ENCODE measurements at places on chromosomes 1 and 21.

DNA sequence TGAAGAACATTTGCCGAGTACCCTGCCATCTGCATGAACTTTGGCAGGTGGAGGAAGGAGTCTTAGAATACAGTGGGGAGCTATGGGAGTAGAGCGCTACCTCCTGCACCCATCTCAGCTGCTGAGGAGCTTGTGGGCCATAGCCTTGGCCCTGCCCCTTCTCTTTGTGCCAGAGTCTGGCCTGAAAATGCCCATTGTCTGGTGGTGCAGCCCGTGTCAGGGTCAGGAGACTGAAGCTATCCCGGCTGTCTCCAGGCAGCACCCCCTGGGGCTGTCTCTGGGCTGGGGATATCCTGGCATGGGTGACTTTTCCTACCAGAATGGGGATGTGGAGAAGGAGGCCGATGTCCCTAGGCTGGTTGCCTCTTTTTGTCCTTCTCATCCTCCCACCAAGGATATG lies 7.3 kb downstream of the IPO13 start:
- no peak for DNase-seq

DNA sequence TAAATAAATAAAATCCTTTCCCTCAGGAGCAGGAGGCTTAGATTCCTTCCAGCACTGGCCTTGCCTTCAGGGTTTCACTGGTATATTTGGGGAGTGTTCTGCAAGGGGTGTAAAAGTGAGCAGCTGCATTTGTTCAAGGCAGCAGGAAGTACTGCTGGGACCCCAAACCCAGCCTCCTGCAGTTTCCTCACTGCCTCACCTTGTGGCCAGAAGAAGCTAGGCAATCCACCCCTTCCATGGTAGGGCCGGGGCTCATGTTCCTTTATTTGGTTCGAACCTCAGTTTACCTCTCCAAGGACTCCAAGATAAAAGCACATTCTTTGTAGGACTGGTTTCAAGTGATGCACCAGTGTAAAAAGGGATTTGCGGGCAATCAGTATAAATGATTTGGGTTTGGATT lies 21.0 kb upstream of the CFAP126 start:
- no peak for DNase-seq

- DNase-seq = no peak
Observed at GRCh38 chr1:216014086-216014485, 409.2 kb downstream of the USH2A start.

- no peak for DNase-seq
Observed at GRCh38 chr1:39733161-39733560, 5.5 kb upstream of the PPIE start.

DNA sequence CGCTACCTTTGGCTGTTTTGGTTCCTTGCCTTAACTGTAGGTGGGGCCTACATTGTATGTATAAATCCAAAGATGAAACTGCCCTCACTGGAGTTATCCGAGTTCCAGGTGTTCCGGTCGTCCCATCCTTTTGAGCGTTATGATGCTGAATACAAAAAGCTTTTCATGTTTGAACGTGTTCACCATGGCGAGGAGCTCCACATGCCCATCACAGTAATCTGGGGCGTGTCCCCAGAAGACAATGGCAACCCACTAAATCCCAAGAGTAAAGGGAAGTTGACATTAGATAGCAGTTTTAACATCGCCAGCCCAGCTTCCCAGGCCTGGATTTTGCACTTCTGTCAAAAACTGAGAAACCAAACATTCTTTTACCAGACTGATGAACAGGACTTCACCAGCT lies 139.5 kb downstream of the TLR5 start:
- no peak for DNase-seq

GRCh38 chr1:247358920-247359319 lies 27.3 kb upstream of the ZNF496 start:
- no peak for DNase-seq

DNA sequence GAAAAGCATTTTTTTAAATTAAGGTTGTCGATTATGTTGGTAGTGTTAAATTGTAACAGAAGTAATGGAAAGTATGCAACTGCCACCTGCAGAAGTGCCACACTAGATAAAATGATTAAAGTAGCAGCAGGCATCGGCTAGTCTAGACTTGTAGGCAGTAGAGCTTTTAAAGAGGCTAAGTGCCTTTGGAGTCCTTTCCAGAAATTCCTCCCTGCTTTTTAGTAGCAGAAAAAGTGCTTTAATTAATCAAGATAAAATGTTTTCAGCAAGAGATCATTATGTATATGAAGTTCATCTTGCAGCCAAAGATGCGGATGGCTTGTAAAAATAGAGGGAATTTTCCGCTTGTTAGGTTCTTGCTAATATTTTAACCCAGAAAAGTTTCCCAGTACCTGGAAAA lies 87.1 kb upstream of the LRRC8D start:
- DNase-seq = no peak

- no peak for DNase-seq
Observed at GRCh38 chr1:94535879-94536278, 5.7 kb downstream of the F3 start.

DNA sequence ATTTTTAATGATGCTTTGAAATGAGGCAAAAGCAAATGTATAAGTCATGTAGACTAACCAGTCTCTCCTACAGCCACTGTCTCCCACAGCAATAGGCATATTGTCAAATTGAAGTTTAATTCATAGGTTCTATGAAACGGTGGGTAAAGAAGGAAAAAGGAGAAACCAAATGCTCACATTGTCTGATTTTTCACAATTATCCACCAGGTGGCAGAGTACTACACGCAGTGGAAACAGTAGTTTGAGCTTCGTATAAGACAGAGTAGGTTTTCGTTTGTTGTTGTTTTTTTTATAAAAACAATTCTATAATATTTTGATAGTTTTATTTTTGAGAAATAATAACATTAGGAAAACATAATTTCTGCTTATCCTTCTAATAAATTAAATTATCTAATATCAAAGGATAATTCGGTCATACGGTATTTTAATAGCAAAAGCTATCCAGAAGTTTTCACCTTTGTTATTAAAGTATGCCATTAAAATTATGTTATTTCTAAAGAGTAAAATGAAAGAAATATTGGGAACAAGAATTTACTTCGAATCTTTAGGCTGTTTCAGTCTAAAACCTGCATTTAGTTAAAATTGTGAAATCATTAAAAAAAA lies 39.1 kb downstream of the TYW3 start:
- peak; percentile 22 for DNase-seq

DNA sequence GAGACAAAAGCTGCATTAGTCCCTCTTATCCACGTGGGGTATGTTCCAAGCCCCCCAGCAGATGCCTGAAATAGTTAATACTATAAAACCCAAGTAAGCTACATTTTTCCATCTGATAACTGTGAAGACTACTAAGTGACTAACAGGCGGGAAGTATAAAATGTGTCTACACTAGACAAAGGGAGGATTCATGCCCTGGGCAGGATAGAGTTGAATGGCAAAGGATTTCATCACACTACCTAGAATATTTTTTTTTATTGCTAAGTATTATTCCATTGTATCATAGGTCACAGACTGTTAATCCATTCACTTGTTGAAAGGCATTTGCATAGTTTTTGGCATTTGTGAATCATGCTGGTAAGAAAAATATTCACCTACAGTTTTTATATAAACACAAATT lies 26.4 kb upstream of the CFHR4 start:
- no peak for DNase-seq

- DNase-seq = no peak
Observed at GRCh38 chr21:44702111-44702972, 5.4 kb downstream of the KRTAP10-12 start.

DNA sequence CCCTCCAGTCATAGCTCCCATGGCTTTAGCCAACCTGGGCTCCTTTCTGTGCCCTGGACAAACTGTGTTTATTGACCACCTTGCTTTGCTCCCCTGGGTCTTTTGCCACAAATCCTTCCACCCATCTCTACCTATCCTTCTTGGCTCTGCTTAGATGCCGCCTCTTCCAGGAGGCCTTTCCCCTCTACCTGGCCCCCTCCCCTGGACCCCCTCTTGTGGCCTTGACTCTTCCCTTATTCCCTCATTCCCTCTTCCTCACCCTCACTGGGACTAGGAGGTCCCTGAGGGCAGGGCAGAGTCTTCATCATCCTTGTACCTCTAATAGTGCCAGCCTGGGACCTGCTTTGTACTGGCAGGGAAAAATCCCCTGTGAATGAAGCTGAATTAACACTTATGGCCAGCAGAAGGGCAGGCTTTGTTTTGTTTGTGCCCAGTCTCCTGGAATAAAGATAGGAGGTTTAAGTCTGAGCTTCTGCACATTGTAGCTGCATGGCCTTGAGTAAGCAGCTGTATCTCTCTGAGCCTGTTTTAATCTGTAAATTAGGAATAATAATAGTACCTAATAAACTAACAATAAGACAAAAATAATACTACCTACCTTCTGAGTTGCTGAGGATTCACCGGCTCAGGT lies 13.7 kb downstream of the PTPRU start:
- DNase-seq = no peak

GRCh38 chr1:108592030-108592759 lies 32.3 kb downstream of the EEIG2 start:
- peak; percentile 31 for DNase-seq

DNA sequence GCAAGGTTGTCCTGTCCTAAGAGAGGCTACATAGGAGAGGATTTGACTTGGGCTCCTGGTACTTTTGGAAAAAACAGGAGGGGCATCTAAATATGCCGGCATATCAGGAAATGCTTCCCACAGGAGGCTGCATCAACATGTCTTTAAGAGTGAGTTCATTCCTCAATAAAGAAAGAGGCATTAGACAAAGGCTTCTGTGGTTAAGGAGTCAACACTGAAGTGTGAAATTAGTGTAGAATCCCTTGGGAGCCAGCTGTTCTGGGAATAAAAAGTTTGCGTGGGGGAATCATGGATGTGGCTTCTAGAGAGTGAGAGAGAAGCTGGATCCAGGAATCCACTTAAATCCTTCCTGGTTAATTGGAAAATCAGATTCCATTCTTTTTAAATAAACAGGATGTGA lies 69.5 kb downstream of the DNM3 start:
- no peak for DNase-seq

GRCh38 chr1:209430821-209431259 lies 152.7 kb upstream of the CAMK1G start:
- DNase-seq = no peak

GRCh38 chr1:239274242-239274830 lies 112.0 kb upstream of the CHRM3 start:
- no peak for DNase-seq

- DNase-seq = no peak
Observed at GRCh38 chr1:1160281-1160930, 13.3 kb upstream of the TTLL10 start.

- DNase-seq = no peak
Observed at GRCh38 chr1:7117399-7118281, 332.4 kb downstream of the CAMTA1 start.

DNA sequence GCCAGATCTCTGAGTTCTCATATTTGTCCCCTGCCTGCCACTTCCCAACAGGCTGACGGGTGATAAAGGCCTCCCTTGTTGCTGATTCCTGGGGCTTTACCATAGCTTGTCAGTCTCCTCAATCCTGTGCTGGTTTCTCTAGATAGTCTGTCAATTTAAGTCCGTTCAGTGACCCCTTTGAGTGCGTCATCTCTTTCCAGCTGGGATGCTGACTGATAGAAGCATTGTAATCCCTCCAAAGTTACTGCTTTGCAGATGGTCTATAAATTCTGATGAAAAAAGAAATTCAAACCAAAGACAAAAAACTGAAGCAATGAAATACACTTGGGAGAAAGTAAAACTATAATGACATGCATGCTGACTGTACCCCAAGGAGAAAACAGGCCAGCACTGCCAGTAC lies 28.3 kb downstream of the RHOU start:
- DNase-seq = no peak

DNA sequence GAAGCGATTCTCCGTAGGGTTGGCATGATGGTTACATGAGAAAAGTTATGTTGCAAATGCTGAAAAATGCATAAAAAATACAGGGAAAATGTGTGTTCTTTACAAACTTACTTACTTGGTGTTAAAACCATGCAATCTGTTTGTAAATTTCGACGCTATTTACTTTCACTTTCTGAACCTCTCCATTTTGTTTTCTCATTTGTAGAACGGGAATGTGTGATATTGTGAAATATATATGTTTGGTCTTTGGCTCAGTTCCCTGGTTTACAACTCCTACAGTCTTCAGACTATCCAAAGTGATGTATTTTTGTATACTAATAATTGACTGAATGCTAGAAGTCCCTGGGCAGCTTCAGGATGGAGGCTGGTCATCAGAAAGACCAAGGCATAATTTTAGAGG lies 982.3 kb downstream of the ADGRL2 start:
- DNase-seq = no peak

DNA sequence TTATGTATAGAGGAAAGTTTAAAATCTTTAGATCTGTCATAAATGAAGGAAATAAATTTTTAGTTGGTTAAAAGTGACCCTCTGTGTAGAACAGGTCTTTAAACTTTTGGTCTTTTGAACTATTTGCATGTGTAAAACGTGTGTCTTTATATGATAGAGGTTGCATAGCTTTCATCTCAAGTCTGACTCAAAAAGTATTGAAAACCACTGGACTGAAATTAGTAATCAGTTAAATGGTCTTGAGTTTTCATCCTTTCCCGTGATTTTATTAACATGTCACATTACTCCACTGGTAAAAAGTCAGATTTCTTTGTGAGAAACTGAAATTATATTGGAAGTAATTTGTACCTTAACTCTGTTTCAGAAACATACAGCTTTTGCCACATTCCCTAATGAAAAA lies 1.8 kb downstream of the RNPC3 start:
- no peak for DNase-seq

DNA sequence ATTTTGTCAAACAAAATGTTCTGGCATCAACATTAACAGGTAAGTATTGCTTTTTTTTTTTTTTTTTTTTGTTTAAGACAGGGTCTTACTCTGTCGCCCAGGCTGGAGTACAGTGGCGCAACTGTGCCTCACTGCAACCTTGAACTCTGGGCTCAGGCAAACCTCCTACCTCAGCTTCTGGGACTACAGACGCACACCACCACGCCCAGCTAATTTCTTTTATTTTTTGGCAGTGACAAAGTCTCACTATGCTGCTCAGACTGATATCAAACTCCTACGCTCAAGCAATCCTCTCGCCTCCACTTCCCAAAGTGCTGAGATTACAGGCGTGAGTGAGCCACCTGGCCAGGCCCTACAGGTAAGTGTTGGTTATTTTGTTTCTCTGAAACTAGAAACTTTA lies 2.4 kb downstream of the TUT4 start:
- DNase-seq = no peak

GRCh38 chr1:230426246-230427093 lies at the start of gene PGBD5:
PGBD5 (minus strand) TSS chr1:230426332; CDS start chr1:230425928, 404 bp downstream.
- peak; percentile 21 for DNase-seq

GRCh38 chr1:193590102-193590501 lies 403.7 kb upstream of the B3GALT2 start:
- no peak for DNase-seq

DNA sequence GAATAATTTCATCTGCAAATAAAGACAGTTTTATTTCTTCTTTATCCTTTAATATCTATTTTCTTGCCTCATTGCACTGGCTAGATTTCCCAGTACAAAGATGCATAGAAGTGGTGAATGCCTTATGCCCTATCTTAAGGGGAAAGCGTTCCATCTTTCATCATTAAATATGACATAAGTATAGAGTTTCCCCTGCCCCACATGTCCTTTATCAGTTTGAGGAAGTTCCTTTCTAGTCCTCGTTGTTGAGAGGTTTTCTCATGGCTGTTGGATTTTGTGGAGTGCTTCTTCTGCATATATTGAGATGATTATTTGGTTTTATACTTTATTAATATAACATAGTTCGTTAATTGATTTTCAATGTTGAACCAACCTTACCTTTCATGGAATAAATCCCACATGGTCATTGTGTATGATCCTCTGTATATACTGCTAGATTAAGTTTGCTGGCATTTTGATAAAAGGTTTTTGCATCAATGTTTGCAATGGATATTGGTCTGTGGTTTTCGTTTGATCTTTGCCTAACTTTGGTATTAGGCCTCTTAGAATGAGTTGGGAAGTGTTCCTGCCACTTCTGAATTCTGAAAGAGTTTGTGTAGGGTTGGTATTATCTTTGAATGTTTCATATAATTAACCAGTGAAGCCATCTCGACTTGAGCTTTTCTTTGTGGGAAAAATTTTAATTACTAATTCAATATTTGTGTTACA lies 15.6 kb downstream of the PRKACB start:
- DNase-seq = no peak
